T-helper 22 cell (primary cell): ENCODE measurements at places on chromosomes 5 and 9.

DNA sequence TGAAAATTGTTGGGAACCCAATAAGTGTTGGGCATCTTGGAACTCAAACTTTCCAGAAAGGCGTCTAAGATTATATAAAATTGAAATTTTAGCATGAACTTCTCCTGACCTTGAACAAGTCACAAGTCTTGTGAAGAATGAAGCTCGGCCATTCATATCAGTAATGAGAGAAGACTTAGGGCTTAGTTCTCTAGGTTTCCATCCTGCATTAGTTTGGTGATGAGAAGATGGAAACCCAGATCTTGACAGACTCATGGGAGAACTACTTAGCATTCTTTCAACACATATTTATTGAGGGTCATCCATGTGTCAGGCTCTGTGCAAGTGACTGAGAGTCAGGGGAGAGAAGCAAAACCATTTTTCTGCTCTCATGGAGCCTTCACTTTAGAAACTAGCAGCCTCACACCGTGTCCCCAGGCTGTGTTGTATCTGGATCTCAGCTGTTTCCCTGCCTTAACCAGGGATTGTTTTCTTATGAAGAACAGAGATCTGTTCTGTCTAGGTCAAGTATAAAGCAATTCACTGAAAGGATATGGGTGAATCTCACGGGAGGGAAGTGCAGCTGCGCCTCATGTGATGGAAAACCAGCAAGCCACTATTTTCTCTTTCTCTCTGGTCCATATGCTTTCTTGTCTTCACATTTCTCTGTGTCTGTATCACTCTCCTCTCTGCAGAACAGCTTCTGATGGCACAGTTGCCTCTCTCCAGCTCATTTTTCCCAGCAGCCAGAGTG lies 3.4 kb downstream of the GARNL3 start:
- no peak for DNase-seq

- DNase-seq: no peak
Observed at GRCh38 chr9:78130004-78130403, 98.4 kb upstream of the GNAQ start.

GRCh38 chr9:80078826-80079225 lies 507.1 kb downstream of the TLE4 start:
- DNase-seq: no peak

GRCh38 chr9:129236441-129237145 lies 58.5 kb upstream of the IER5L start:
- no peak for DNase-seq

DNA sequence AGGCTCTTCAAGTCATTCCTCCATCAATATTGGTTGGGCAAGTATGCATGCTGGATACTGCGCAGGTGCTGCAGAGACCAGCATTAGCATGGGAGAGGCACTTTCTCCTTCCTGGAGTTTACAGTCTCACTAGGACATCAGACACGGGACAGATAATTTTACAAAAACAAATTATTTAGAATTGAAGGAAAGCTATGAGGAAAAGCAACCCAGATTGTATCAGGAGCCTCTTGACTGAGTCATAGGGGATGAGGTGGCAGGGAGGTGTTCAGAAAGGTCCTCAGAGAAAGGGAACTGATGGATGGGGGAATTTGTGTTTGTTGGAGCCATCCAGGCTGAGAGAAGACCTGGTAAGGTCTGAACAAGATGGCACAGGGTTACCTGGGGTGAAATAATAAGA lies 24.5 kb upstream of the RAB14 start:
- no peak for DNase-seq

- DNase-seq: no peak
Observed at GRCh38 chr9:110141227-110141793, 66.6 kb downstream of the C9orf152 start.

DNA sequence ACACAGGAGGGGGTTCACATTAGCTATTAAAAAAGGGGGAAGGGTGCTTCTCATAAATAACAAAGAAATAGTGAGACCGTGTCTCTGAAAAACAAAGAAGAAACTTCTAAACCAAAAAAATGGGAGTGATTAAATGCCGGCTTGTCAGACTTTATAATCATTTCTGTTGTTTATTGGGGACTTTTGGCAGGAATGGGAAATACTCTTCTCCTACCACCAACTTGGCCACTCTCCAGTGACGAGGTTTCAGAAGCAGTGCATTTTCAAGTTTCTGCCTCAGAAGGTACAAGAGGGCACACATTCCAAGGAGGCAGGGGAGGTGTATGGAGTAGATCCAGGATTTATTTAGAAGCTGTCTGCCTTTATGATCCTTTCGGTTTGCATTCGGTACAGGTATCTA lies 46.2 kb downstream of the LIX1 start:
- no peak for DNase-seq

DNA sequence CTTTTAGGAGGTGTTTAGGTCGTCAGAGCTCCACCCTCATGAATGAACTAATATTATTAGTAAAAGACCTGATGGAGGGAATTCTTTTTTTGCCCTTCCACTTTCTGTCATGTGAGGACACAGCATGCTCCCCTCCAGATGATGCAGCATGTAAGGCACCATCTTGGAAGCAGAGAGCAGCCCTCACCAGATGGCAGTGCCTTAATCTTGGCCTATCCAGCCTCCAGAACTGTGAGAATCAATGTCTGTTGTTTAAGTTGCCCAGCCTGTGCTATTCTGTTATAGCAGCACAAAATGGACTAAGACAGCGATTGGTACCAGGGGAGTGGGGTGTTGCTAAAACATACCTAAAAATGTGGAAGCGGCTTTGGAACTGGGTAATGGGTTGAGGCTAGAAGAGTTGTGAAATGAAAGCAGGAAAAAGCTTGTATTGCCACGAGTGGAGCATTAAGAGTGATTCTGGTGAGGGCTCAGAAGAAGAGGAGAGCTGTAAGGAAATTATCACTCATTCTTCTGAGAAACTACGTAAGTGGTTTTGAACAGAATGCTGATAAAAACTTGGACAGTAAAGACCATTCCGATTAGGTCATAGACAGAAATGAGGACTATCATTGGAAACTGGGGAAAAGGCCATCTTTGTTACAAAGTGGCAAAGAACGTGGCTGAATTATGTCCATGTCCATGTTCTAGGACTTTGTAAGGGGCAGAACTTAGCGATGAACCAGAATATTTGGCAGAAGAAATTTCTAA lies 28.6 kb downstream of the PTPDC1 start:
- no peak for DNase-seq

GRCh38 chr5:79416499-79416898 lies 97.4 kb downstream of the HOMER1 start:
- no peak for DNase-seq

DNA sequence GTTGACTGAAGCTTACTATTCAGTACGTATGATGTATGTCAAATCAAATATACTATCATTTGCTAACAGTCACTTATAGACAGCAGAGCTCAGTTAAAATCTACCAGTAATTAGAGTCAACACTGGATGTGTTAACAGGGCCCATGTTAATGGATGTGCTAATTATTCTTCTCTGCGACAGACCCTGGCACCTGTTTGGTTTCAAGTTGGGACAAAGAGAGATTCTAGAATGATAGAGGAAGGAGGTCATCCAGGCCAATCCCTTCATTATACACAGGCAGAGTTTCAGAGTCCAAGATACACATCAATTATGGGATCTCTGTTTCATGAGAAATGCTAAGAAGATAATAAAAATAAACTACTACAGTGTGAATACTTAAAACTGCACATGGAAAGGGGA lies 615.0 kb downstream of the ZNF608 start:
- DNase-seq: no peak

DNA sequence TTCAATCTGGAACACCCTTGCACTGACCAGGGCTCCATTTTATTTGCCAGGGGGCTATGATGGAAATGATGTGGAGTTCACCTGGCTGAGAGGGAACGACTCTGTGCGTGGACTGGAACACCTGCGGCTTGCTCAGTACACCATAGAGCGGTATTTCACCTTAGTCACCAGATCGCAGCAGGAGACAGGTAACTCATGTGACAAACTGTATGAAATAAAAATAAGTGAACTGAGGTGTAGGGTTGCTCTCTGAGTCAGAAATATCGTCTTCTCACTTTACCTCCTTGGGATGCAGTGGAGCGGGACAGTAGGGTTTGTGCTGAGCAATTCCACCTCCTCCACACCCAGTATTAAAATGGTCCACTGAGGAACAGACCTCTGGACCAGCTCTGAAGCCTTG lies 22.1 kb downstream of the GABRP start:
- no peak for DNase-seq

GRCh38 chr5:140293091-140293848 lies 9.6 kb downstream of the PFDN1 start:
- no peak for DNase-seq

GRCh38 chr5:148950892-148951291 lies 112.0 kb downstream of the SH3TC2 start:
- no peak for DNase-seq

- DNase-seq: no peak
Observed at GRCh38 chr9:131650254-131650653, 89.6 kb downstream of the RAPGEF1 start.

GRCh38 chr5:61631438-61631941 lies 299.4 kb downstream of the ZSWIM6 start:
- no peak for DNase-seq

DNA sequence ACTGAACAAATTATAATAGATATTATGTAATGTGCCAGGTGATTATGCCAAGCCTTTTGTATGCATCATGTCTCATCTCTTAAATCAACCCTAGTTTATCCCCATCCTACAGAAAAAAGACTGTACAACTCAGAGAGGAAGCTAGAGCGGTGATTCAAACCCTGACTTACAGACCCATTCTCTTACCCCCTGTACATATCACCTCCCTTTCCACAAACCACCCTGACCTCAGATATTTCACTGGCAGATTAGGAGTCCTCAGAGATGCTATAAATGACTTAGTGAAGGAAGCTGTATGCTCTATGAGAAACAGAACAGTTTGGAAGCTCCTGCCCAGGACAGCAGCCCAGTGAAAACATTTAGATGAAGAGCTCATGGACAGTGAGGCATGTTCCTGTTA lies 79.1 kb upstream of the RARS1 start:
- no peak for DNase-seq

- no peak for DNase-seq
Observed at GRCh38 chr5:10741661-10742060, 19.4 kb downstream of the DAP start.

DNA sequence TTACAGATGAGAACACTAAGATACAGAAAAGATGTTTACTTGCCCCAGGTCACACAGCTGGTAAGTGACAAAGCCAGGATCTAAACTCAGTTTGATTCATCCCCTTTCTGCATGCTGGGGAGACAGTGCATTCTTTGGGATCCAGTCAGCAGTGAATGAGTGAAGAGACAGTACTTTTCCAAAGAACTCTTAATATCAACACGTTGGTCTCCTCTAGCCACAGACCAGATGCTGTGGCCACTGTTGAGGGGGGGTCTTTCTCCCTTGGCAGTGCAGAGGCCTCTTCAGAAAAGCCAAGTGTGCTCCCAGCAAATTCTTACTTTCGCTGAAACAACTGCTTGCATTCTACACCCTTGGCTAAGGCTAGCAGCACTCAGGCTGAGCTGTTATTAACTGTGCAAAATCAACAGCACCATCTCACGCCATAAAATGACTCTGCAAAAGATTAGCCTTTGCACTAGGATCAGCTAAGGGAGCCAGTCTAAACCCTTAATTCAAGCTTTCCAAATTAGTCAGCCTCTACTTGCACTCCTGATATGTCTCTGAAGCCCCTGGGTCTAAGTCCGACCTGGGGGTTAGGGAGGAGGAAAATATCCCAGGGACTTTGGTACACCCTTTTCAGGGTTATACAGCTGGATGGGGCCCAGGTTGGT lies 4.8 kb upstream of the TMEM171 start:
- no peak for DNase-seq

DNA sequence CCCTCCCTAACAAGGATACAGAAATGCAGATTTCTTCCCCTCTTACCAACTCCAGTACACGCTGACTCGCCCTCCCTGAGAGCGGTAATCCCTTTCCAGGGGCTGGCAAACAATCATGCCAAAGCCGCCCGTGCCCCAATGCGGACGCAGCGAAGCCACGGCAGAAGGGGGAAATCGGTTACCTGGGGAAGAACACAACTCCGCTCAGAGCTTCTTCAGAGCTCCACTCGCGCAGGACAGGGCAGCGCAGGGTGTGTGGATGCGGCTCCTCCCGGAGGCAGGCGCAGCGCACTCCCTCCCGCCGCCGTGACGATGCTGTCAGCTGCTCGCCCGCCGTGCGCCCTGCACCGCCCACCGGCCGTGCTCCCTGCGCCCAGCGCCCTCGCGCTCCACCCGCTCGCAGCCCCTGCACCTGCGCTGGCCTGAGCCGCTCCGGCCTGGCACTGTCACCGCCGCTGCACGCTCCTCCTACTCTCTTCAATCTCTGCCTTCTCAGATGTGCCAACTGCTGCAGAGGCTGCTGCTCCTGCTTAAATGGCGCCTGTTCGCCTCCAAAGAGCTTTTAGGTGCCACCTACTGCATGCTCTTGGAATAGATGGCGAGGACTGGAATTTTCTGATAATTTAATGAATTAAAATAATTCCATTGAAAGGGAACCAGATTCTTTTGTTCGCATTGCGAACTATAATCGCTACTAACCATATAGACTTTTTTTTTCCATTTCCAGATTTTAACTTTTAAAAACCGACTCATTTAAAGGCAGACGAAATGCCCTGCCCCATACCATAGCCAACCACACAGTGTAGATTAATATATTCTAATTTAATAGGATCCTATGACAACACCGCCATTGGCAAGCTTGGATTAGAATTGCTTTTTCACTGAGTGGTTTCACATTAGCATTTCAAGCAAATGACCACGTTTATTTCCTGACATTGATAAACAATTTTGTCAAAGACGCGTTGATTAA lies at the start of gene DIRAS2:
Gene DIRAS2 (minus strand): TSS at position 255 of the 970 bp plus-strand sequence. CDS start 28,997 bp downstream, outside the sequence.
- DNase-seq: no peak

- DNase-seq: no peak
Observed at GRCh38 chr9:92426501-92427145, 2.4 kb upstream of the OMD start.

DNA sequence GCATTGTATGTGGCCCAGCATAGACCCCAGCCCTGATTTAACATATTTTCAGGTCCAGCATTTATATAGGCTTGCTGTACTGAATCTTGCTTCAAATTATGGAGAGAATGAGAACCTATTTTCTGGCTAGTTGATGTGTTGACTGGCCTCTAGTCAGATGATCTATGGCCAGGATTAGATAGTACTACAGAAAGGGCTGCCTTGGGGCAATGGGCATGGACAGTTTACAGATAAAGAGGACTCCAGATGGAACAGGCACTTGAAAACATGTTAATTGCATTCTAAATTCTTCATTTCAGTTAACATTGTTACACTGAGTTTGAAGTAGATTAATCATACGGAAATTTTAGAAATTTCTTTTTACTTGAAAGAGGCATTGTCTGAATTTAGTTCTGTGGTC lies 61.5 kb downstream of the RAB14 start:
- DNase-seq: no peak
